ENCODE measurements at places on chromosomes 3 and 15.

- no peak for DNase-seq
Observed at GRCh38 chr3:100438623-100438974, 37.3 kb downstream of the LNP1 start.

GRCh38 chr3:39181408-39182335 is 10.7 kb downstream of the XIRP1 start:
- no peak for DNase-seq

DNA sequence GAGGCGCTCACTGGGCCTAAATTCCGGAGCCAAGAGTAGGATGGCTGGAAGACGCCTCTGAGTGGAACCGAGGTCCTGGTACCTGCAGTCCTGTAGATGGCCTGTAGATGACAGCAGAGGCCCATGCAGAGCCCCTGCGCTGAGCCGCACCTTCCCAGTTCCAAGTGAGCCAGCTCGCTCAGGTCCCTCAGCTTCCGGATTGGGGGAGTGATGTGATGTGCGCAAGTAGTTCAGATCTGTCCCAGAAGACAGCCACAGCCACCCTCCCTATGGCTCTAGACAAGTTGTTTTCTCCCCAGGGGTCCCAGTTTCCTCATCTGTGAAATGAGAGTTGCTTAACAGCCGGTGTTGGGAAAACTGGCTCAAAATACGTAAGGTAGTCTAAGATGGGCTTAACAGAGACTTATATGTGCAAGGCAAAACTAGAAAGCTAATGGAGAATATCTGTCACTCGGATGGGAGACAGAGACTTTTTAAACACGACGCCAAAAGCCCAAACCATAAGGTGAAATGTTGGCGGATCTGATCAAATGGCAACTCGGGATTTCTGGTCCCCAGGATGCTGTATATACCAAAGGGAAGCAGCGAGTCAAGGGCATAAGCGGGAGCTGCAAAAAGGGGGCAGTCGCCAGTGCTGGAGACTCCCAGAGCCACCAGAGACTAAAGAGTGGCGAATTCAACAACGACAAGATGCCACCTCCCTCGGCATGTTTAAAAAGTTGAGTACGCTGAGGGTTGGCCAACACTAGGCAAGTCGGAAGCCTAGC is 765 bp upstream of the MAPKAPK3 start:
- peak; percentile 77 for DNase-seq

- no peak for DNase-seq
Observed at GRCh38 chr3:117510396-117510795, 800.8 kb downstream of the TUSC7 start.

DNA sequence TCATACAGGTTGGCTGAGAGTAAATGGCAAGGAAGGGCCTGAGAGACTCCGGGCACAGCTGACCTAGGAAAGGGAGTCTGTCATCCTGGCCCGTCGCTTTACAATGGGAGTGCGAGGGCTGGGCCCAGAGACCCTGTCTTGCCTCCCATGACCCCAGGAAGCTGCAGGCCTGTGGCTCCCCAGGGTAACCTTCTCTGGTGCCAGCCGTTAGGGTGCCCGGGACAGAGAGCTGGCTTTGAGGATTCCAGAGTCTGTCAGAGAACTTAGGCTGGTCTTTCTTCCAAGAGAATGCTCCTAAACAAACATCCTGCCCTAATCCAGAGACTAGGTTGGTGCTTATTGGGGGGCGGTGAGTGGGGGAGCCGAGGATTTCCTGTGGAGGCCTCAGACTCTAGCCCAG is 18.5 kb downstream of the ZNF710 start:
- DNase-seq, result no peak

DNA sequence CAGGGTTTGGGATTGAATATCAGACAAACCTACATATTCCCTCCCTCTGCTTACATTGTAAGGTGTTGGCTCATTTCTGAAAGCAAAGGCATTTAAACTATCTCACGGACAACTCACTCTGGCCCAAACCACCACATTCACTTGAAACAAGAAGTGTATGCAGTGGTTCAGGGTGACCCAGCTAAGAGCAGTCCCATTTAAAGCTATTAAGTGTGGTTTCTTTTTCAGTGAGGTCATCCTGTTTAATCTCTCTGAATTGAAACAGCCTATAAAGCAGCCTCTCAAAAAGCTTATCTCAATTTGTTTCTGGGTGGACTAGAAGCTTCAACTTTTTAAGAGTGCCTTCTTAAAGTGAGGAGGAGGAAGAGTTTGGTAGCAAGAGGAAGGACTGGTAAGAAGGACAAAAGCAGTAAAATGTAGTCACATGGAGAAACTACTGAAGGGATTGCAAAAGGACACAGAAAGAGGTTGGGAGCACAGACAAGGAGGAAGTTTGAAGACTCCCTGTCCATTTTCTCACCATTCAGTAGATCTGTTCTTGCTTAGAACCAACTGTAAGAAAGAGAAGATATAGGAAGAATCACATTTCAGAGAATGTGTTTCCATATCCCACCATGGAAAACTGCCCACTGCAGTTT is 151.6 kb downstream of the TMCO5A start:
- DNase-seq, result no peak

GRCh38 chr15:84570164-84570735 is 30.6 kb upstream of the ZSCAN2 start:
- peak; percentile 26 for DNase-seq

DNA sequence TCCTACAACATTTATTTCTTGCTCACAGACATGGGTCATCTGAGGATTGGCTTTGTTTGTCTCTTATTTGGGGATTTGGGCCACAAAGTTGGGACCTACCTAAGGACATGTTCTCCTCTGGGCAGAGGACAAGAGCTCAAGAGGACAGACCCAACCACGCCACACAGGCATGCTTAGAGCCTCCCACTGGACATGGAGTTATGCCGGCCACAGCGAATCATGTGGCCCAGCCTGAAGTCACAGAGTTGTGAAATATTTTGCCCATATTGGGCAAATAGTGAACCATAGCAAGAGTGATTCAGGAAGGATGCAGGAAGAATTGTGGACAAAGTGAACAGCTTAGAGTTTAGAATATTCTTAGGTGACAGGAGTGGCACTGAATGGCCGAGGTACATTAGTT is 9.9 kb downstream of the TRAK1 start:
- DNase-seq, result no peak

DNA sequence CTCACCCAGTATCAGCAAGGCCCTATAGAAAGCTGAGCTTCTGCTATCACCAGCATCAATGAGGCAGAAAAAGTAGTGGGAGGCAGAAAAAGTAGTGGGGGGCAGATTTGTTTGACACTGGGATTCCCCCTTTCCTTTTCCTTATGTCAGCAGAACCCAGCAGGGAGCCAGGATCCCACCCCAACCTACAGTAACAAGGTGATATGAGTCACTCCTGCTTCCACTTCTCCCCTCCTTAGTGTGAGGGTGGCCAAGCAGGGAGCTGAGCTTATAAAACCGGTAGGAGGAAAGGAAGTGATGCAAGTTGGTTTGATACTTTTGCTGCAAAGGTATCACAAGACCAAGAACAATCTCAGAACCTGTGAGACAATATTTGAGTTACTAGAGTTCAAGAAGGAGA is 128.7 kb downstream of the SCAPER start:
- no peak for DNase-seq

DNA sequence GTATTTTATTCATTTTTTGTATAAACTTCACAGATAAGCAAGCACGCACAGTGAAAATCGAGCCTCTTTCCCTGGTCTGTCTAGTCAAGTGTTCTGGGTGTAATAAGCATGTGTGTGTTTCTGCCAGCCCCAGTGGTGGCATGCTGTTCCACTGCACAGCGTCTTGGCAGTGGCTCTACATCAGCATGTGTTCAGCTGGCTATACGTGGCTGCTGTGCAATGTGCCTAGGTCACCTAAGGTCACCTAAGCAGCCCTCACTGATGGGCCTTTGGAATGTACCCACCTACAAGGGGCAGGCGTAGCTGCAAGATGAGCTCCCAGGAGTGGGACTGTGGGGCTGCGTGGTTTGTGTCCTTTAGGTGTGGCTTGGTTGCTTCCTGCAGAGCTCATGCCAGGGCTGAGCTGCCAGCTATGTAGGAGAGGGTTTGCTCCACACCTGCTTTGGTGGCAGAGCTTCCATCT is 4.9 kb downstream of the LIMD1 start:
- no peak for DNase-seq

GRCh38 chr3:119311081-119311925 is 17.1 kb downstream of the ARHGAP31 start:
- no peak for DNase-seq

GRCh38 chr3:101900316-101900715 is 51.0 kb downstream of the NFKBIZ start:
- DNase-seq, result no peak

GRCh38 chr15:69758810-69759790 is 306.5 kb downstream of the RPLP1 start:
- peak; percentile 96 for DNase-seq

DNA sequence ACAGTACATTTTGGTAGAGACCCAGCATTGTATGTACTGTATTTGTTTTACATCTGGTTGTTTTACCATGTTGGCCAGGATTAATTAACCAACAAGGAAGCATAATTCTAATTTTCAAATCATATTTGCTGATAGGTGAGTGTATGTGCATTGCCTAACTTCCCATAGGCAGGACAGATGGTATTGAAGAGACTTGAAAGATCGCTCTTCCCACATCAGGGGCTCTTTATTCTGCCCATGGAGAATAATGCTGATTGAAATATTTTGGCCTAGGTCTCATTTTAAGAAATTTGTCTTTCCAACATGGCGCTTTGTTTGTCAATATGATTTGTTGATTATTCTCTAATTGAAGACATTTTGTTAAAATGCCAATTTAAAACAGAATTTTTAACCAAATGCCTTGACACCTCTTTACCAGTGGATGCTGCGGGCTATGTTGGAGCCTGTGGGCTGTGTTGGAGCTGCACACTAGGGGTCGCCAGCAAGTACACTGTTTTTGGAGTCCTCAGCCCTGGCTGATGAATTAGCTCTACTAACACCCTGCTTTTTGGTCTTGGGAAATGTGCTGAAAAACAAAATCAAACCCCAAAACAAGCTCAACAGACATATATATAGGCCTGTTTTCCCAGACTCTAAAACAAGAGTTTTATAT is 5.3 kb downstream of the P2RY12 start:
- DNase-seq, result no peak

- no peak for DNase-seq
Observed at GRCh38 chr15:88440021-88440420, 27.2 kb downstream of the MRPL46 start.

- no peak for DNase-seq
Observed at GRCh38 chr3:54988838-54989630, 61.2 kb upstream of the LRTM1 start.

- DNase-seq, result no peak
Observed at GRCh38 chr3:27923349-27924068, 201.4 kb upstream of the EOMES start.
